ENCODE measurements at places on chromosomes 3 and 15. TPM values are rescaled to one million over a fixed set of nuclear protein-coding genes. Genes with fewer than 3 reads are reported as not detected.

CCDC33 gene
- 2.6 TPM for total RNA-seq

C3orf49 gene
- total RNA-seq = not detected

CCR1 gene
- total RNA-seq = not detected

PPP1R14D gene
- not detected for total RNA-seq

COLQ gene
- total RNA-seq = 0.66 TPM

EPHA6 gene
- 1.7 TPM for total RNA-seq

SERINC4 gene
- not detected for total RNA-seq

THRB gene
- total RNA-seq = 8.0 TPM

AADAC gene
- total RNA-seq = not detected
